A549 treated with CORT108297 at 1 μM for 4 hours (cell line): ENCODE measurements at places on chromosomes 16 and 17. TPM values are rescaled to one million over a fixed set of nuclear protein-coding genes. Genes with fewer than 3 reads are reported as not detected.

Gene RPH3AL
- 24.5 to 31.9 TPM (median 26.6 TPM) in 5 replicates for total RNA-seq

Gene LLGL1
- 11.9 to 19.7 TPM (median 17.0 TPM) in 5 replicates for total RNA-seq

Gene KRTAP9-4
- not detected in 5 replicates for total RNA-seq

Gene ALOXE3
- 5.8 to 9.3 TPM (median 8.0 TPM) in 5 replicates for total RNA-seq

Gene LRRC37A
- 0.51 to 0.95 TPM (median 0.85 TPM) in 5 replicates for total RNA-seq

Gene ZFHX3
- total RNA-seq: 5.1 to 7.7 TPM (median 6.3 TPM) in 5 replicates
